ENCODE measurements at places on chromosomes 5 and 9. TPM values are rescaled to one million over a fixed set of nuclear protein-coding genes. Genes with fewer than 3 reads are reported as not detected.

- no peaks in the 10 kb centered on the region for H3K4me1 ChIP-seq
- H3K36me3 ChIP-seq = no peaks in the 10 kb centered on the region
- no peak for DNase-seq
- H3K4me3 ChIP-seq = no peak overlapping the region
- H3K27me3 ChIP-seq = no peaks in the 10 kb centered on the region
Observed at GRCh38 chr5:146051678-146052077, 53.7 kb downstream of the PLAC8L1 start.

DNA sequence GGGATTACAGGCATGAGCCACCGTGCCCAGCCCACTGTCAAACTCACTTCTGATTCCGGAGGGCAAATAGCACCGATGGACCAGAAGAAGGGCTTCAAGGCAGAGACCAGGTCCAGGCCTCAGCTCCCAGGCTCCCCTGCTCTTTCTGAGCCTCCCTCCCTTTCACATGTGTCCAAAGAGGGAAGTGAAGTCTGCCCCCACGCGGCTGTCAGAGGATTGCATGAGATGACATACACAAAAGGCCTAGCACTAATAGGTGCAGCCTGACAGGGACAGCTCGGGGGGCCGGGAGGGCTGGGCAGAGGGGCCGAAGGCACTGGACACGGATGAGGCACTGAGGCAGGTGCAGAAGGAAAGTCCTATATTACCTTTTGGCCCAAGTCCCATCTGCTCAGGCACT, 16.1 kb downstream of the FBP1 start:
- no peaks in the 10 kb centered on the region for H3K36me3 ChIP-seq
- no peaks in the 10 kb centered on the region for H3K27me3 ChIP-seq
- H3K4me3 ChIP-seq = no peak overlapping the region
- no peaks in the 10 kb centered on the region for H3K4me1 ChIP-seq
- no peak overlapping the region for H3K27ac ChIP-seq

DNA sequence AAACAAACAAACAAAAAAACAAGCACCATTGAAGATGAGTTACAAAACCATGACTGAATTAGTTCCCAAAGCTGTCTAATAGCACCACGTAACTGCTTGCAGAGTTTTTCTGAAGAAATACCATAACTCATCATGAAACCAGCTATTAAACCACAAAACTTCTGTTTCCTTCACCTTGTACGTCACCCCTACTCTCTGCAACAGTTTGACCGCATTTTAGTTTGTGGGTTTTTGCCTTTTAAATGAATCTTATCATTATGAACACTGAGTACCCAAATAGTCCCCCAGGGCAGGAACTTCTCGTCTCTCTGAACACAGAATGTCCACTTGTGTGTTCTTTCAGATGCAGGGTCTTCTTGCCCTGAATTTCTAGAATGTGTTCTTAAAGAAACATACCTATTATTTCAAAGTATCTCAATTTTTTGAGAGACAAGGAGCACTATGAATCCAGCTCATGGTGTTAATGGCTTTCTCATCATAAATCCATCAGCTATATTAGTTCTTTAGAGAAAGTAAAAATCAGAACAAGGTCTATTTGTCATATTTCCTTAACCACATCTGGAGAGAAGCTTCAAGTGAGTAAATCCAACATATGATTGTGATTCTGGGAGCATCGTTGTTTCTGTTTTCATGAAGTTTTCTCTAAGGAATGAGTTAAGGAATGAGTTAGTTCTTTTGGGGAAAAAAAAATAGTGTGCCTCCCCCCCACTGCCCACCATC, 210.6 kb downstream of the AUH start:
- no peaks in the 10 kb centered on the region for H3K36me3 ChIP-seq
- no peak overlapping the region for H3K4me3 ChIP-seq
- H3K27me3 ChIP-seq = no peaks in the 10 kb centered on the region

AQP7 gene
- 14.1 TPM for total RNA-seq

DNA sequence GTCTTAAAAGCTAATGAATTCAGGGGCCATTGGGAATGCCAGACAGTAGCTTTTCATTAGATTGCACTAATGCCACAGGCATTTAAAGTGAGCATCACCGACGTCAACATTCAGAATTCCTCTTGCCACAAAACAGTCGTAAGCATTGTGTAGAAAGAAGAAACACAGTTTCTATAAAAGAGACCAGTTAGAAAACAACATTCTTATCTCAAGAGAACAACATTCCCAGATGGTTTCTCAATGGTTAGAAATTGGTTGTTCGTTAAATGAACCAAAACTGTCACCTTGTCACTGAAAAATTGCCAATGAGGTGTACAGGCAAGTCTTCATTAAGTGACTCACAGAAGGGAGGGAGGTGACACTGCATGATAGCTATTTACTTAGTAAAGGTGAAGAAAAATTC, 401.6 kb upstream of the PRR16 start:
- no peak for DNase-seq
- H3K4me3 ChIP-seq = no peak overlapping the region
- no peak overlapping the region for H3K27ac ChIP-seq
- H3K4me1 ChIP-seq = no peaks in the 10 kb centered on the region

DNA sequence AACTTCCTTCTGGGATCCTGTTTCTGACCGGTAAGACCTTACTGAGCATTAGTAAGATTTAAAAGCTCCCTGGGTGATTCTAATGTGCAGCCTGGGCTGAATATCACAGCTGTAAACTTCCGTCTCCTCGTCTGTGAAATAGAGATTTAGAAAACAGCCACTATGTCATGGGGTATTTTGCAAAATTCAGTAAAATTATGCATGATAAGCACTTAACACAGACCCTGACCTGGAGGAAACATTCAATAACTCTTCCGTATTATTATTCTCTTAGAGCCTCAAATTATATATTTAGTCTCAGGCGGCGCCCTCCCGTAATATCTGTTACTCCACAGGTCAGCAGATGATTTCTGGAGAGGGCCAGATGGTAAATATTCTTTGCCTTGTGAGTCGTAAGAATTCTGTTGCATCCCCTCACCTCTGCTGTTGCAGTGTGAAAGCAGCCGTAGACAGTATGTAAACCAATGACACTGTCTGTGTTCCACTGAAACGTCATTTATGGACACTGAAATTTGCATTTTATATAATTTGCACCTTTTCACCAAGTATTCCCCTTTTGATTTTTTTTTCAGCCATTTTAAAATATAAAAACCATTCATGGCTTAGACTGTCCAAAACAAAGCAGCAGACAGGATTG, 39.2 kb upstream of the RARS1 start:
- H3K27ac ChIP-seq = no peak overlapping the region
- no peaks in the 10 kb centered on the region for H3K4me1 ChIP-seq
- H3K4me3 ChIP-seq = no peak overlapping the region
- no peaks in the 10 kb centered on the region for H3K27me3 ChIP-seq

AKNA gene
- total RNA-seq = 23.6 TPM

C7 gene
- total RNA-seq = 87.0 TPM

GRCh38 chr5:41181691-41182564, 31.4 kb downstream of the C6 start:
- no peak overlapping the region for H3K4me3 ChIP-seq
- no peaks in the 10 kb centered on the region for H3K36me3 ChIP-seq
- no peak for DNase-seq
- no peaks in the 10 kb centered on the region for H3K27me3 ChIP-seq
- no peak overlapping the region for H3K27ac ChIP-seq
- H3K4me1 ChIP-seq = peaks cover 6% of the 10 kb centered on the region

PCSK1 gene
- total RNA-seq = 0.42 TPM
